Colonic mucosa (tissue), 4 donors: ENCODE measurements at places on chromosomes 3 and 15.

DNA sequence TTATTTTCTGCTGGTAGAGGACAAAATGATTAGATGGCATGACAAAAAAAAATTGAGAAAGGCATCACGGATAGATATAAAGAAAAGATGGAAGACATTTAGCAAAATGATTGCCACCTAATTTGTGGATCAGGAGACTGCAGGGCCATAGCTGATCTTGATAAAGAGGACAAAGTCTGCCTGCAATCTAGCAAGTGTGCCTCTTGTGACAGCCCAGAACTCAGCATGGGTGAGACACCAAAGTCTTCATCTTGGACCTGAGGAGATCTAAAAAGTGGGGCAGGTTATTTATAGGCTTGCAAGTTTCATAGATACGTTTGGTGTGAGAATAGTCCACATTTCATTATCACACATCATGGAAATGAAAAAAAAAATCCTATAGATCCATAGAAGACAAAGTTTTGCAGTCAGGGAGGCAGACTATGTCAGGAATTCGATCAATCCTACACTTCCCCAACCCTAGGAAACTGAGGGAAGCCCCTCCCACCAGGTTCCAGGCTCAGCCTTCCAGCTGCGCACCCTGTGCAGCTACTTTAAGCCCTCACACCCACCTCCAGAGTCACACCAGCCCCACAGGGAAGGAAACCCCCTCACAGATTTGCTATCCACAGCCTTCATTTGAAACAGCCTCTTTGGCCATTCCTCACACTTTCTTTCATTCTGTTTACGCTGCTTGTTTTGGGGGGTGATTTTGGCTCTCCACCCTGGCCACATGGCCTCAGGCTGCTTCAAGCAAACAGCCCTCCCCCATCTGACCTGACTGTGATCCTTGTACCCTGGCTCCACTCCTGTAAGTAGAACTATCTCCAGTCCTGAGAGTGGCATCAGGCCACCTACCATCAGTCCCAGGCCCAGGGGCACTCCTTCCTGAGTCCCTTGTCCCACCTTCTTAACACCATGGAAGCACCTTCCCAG, 28.1 kb upstream of the KLHL6 start:
- H3K27ac ChIP-seq: no peak overlapping the region
- H3K4me3 ChIP-seq: no peak overlapping the region
- no peaks in the 10 kb centered on the region for H3K4me1 ChIP-seq
- H3K36me3 ChIP-seq: no peaks in the 10 kb centered on the region

DNA sequence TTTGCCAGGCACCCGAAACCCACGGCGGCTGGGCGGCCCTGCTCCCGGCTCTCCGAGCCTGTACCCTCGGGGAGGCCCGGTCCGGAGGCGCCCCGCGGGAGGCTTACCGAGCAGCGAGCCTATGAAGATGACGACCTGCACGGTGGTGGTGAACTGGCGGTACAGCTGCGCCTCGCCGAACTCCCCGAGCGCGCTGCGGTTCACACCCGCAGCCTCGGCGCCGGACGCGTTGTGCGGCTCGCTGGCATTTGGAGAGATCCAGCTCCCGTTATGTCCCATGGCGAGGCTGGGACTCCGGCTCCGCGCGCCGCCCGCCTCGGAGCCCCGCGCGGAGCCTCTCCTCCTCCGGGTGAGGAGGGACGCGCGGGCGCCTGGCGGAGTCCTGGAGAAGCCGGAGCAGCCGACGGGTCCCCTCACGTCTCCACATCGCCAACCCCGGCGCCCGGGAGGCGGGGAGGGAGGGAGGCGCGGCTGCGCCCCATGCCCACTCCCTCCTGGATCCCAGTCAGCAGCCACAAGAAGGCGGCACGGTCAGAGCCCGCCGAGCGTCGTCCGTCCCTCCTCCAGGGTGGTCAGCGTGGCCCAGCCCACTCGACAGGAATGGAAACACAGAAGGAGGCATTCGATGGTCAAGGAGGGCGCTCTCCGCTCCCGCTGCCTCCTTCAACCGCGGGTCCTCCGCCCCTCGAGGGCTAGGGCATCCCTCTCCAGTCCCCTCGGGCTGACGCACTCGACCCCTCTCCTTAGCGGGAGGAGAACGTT, at the start of gene GPR176:
TSS of gene GPR176 (minus strand) at position 519 of the 762 bp plus-strand sequence. CDS start at position 279, 240 bp downstream.
- H3K27me3 ChIP-seq: peaks cover 14% of the 10 kb centered on the region
- H3K4me1 ChIP-seq: peaks cover 11% of the 10 kb centered on the region
- peak; percentile 26 for DNase-seq

DNA sequence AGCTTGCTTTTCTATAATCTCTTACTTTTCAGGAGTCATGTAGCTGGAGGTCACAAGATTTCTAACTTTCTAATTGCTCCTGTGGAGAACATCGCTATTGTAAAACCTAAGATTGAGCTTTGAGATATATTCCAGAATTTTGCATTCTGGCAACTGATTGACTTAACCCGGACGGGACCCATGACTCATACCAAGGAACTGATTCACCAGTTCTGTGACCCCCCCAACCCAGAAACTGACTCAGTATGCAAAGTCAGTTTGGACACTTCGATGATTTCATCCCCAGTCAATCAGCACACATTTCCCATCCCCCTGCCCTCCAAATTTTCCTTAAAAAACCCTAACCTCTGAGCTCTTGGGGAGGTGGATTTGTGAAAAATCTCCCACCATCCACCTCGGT, 396.5 kb upstream of the GBE1 start:
- H3K4me3 ChIP-seq: no peak overlapping the region
- no peaks in the 10 kb centered on the region for H3K4me1 ChIP-seq
- no peak overlapping the region for H3K27ac ChIP-seq
- H3K36me3 ChIP-seq: no peaks in the 10 kb centered on the region

- H3K27ac ChIP-seq: no peak overlapping the region
- no peak overlapping the region for H3K4me3 ChIP-seq
- no peaks in the 10 kb centered on the region for H3K4me1 ChIP-seq
- H3K27me3 ChIP-seq: no peaks in the 10 kb centered on the region
- DNase-seq: no peak
Observed at GRCh38 chr3:112894258-112894657, 47.6 kb upstream of the CD200R1L start.

- H3K27ac ChIP-seq: no peak overlapping the region
- H3K27me3 ChIP-seq: no peaks in the 10 kb centered on the region
- no peaks in the 10 kb centered on the region for H3K4me1 ChIP-seq
- DNase-seq: no peak
- H3K4me3 ChIP-seq: no peak overlapping the region
Observed at GRCh38 chr3:140403608-140404007, 274.3 kb upstream of the TRIM42 start.

DNA sequence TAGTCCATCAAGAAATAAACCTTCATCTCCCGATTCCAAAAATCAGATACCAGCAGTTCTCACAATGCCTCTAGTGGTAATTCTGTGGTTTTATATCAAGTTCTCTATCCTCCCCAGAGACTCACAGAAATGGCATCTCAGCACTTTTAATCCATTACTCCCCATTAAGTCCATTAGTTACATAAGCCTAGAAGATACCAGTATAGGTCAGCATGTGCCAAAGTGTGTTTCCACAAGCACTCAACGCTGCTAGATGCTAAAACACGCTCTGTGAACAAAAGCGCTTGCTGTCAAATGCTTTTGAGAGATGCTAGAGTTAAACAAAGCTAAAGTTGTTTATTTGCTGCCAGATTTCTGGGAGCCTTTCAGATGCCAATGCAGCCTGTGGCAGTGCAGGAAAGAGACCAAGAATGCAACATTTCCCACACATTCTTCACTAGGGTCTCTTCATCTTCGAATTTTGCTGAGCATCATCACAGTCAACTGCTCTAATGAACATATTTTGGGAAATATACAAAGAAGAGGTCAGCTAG, 918.8 kb upstream of the CFAP20DC start:
- no peak overlapping the region for H3K4me3 ChIP-seq
- DNase-seq: no peak
- no peaks in the 10 kb centered on the region for H3K36me3 ChIP-seq
- no peaks in the 10 kb centered on the region for H3K27me3 ChIP-seq
- no peaks in the 10 kb centered on the region for H3K4me1 ChIP-seq

DNA sequence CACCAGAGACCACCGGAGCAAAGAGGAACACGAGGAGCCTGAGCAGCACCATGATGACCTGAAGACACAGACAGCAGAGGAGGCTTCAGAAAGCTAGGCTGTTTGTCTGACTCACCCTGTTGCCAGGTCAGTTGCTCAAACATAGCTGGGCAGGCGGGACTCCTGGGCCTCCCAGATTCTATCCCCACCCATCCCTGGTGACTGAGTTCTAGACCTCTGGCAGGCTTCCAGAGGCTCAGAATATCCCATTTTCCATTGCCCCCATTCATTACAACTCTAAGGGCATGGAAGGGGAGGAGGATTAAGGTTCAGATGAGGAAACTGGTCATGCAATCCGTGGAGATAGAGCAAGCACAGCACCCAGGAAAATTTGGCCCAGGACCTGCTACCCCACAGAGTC, at the start of gene CDHR4:
TSS of gene CDHR4 (minus strand) at position 113 of the 400 bp plus-strand sequence. CDS start at position 52, 61 bp downstream.
- H3K4me3 ChIP-seq: no peak within 1 kb of the TSS
- no peak within 1 kb of the TSS for H3K27ac ChIP-seq
- no peaks in the 10 kb centered on the region for H3K36me3 ChIP-seq
- H3K4me1 ChIP-seq: peaks cover 5% of the 10 kb centered on the region
- DNase-seq: no peak

DNA sequence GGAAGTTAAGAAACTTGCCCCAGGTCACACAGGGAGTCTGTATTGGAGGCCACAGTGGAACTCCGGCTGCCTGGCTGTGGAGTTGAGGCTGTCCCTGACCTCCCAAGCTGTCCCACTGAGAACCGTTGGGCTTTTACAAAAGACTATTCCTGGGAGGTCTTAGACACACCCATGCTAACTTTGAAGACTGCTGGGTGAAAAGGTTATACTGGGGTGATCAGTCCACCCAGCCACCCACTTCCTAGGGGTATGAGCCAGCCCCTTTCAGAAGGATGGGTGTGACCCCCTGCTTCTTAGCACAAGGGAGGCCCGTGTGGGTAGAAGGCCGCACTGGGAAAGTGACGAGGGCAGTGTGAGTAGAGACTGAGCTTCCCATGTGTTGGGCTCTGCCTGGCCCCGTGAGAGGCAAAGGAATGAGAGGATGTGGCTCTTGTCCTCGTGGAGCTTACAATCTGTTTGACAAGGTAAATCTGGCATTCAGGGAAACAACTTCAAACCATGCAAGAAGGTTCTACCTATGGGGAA, 19.0 kb downstream of the MRAS start:
- H3K27ac ChIP-seq: no peak overlapping the region
- no peaks in the 10 kb centered on the region for H3K27me3 ChIP-seq
- no peaks in the 10 kb centered on the region for H3K36me3 ChIP-seq
- H3K4me3 ChIP-seq: no peak overlapping the region

- no peak for DNase-seq
- no peaks in the 10 kb centered on the region for H3K27me3 ChIP-seq
- no peak overlapping the region for H3K27ac ChIP-seq
Observed at GRCh38 chr3:176075046-176075445, 1122.2 kb downstream of the TBL1XR1 start.

DNA sequence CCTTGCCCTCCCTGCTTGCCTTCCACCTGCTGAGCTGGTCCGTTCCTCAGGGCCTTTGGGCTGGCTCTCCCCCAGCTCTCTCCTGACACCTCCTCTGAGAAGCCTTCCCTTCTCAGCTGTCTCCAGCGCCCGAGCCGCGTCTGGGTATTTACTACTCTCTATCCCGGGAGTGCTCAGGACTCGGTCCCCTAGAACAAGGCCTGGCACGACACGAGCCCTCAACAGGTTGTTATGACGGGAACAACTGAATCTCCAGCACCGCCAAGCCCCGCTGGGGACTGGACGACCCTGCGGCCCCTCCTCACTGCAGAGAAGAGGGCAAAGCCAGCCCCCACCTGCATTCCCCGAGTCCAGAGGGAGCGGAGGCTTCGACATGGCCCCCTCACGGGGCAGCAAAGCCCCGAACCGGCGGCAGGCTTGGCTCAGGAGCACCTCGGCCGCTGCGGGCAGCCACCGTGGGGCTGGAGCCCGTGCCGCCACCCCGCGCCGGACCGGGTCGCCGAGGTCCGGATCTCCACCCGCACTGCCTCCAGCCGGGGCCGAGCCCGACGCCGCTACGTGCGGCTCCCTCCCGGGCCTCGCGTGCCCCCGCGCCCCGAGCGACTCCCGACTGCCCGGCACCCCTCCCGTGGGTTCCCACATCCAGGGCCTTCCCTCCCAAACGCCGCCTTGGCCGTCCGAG, 792 bp downstream of the TPRA1 start:
- H3K36me3 ChIP-seq: no peaks in the 10 kb centered on the region
- H3K4me3 ChIP-seq: peak overlapping the region; percentile 92
- peak overlapping the region; percentile 94 for H3K27ac ChIP-seq
- DNase-seq: peak; percentile 34
- H3K4me1 ChIP-seq: peaks cover 7% of the 10 kb centered on the region

DNA sequence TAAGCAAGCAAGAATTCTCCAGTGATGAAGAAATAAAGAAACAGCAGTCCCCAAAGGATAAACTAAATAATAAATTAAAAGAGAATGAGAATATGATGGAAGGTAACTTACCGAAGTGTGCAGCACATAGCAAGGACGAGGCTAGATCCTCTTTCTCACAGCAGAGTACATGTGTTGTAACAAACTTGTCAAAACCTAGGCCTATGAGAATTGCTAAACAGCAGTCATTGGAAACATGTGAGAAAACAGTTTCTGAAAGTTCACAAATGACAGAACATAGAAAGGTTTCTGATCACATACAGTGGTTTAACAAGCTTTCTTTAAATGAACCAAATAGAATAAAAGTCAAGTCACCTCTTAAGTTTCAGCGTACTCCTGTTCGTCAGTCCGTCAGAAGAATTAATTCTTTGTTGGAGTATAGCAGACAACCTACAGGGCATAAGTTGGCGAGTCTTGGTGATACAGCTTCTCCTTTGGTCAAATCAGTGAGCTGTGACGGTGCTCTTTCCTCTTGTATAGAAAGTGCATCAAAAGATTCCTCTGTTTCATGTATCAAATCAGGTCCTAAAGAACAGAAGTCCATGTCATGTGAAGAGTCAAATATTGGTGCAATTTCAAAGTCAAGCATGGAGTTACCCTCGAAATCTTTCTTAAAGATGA, 4.5 kb upstream of the SCG5 start:
- DNase-seq: no peak
- H3K27me3 ChIP-seq: no peaks in the 10 kb centered on the region
- no peaks in the 10 kb centered on the region for H3K4me1 ChIP-seq
- H3K4me3 ChIP-seq: no peak overlapping the region

DNA sequence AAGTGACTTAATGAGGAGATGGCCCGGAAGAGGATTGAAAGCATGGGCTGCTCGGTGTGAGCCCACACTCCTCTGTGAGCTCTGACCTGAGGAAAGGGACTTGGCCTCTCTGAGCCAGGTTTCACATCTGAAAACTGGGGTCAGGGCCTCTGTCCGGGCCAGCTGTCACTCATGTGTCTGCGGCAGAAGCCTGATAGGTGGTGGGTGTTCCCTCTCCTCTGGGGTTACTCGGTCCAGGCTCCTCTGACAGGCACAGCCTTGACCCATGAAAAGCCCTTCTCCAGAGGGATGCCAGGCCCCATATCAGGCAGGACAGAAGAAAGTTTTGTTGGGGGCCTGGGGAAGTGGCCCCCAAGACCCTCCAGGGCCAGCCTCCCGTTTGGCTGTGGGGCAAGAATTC, 131.4 kb downstream of the CHSY1 start:
- no peaks in the 10 kb centered on the region for H3K27me3 ChIP-seq
- peaks cover 7% of the 10 kb centered on the region for H3K4me1 ChIP-seq
- H3K36me3 ChIP-seq: no peaks in the 10 kb centered on the region
- no peak overlapping the region for H3K4me3 ChIP-seq
- no peak for DNase-seq
